ENCODE measurements at places on chromosomes 16 and 17.

DNA sequence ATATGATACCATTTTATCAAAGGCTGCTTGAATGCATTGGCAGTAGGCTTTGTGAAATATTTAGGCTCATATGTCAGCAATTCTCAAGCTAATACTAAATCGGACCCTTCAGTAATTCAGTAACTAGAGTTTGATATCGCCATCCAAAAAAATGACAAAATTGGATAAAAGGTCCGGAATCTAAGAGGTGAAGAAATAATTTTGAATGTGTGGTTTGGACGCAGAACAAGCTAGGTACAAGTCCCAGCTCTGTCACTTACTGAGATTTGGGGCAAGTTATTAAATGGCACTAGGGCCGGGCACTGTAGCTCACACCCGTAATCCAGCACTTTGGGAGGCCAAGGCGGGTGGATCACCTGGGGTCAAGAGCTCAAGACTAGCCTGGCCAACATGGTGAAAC, 956.5 kb downstream of the CDH11 start:
- DNase-seq, result no peak

GRCh38 chr16:85761861-85762260, 11.0 kb upstream of the C16orf74 start:
- no peak for DNase-seq

DNA sequence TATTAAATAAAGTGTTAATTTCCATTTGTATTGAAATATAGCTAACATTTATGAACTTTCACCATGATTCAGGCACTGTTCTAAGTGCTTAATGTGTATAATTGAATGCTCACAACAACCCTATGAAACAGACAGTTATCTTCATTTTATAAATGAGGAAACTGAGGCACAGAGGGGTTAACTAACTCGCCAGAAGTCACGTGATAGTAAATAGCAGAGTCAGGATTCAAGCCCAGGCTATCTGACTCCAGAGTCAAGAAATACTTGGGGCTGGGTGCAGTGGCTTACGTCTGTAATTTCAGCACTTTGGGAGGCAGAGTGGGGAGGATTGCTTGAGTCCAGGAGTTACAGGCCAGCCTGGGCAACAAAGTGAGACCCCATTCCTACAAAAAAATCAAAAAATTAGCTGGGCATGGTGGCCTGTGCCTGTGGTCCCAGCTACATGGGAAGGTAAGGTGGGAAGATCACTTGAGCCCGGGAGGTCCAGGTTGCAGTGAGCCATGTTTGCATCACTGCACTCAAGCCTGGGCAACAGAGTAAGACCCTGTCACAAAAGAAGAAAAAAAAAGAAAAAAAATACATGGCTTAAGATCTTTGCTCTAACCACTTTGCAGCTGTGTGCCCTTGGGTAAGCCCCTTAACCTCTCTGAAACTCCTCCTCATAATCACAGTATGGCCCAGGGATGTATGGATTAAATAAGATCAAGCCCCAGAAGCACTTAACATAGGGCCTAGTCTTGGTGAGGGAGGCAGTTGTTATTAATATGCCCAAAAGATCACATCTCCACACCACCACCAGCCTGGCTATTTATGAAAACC, 29.0 kb downstream of the WSB1 start:
- no peak for DNase-seq

- DNase-seq, result no peak
Observed at GRCh38 chr16:2058872-2059271, 11.1 kb downstream of the TSC2 start.

DNA sequence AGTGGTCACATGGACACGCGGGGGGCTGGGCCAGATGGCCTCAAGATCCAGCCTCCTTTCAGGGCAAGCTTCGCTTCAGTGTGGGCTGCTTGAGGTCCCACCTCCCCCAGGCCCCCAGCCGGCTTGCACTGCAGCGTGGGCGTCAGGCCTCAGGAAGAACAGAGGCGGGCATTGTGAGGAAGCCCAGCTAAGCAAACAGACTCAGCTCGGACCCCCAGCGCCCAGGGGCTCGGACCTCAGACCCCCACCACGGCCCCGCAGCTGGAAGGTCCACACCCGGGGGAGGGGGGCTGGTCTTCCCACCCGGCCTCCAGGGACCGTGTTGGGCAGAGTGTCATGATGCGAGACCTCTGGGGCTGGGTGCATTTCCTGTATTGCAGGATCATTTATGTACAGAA, 24.7 kb upstream of the ZNF469 start:
- DNase-seq, result no peak

- no peak for DNase-seq
Observed at GRCh38 chr16:69435977-69436820, 11.8 kb downstream of the CYB5B start.

DNA sequence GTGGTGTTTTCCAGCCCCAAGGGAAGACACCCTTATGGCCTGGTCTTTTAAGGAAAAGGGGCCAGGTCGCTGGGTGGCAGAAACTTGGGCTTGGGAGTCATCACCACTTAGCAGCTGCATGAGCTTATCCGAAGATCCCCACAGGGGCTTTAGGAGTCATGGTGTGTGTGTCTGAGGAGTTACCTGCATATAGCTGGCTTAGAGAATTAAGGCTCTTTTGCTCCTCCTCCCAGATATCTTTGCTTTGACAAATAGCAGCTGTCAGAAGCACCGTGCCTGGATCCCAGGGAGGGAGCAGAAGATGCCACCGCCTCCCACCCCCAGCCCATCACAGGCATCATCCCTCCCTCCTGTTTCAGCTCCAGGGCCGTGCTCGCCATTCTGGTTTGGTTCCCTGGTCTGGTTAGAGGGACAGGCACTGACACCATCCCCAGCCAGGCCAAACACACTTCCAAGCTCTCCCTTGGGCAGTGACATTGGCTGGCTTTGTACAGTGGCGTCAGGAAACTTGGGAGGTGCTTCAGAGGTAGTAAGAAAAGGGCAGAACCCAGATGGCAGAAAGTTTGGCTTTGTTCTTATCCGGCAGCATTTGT, 17.4 kb downstream of the LDHD start:
- DNase-seq, result no peak

- DNase-seq, result no peak
Observed at GRCh38 chr17:66957951-66958579, 6.4 kb upstream of the CACNG4 start.

- no peak for DNase-seq
Observed at GRCh38 chr17:16381496-16381820, 567 bp downstream of the UBB start.

GRCh38 chr17:10197721-10198508, 491 bp downstream of the GAS7 start:
- DNase-seq, result no peak

- no peak for DNase-seq
Observed at GRCh38 chr16:80202831-80203413, 337.9 kb upstream of the DYNLRB2 start.

- DNase-seq, result no peak
Observed at GRCh38 chr17:74607221-74607620, 15.1 kb upstream of the CD300LD start.

Measured in RWPE1 (cell line).